ENCODE measurements at places on chromosomes 16 and 17. TPM values are rescaled to one million over a fixed set of nuclear protein-coding genes. Genes with fewer than 3 reads are reported as not detected.

GRCh38 chr17:15952048-15952532, 7.2 kb downstream of the ADORA2B start:
- no peak for DNase-seq

GRCh38 chr17:52681480-52681879, 523.0 kb upstream of the CA10 start:
- DNase-seq = no peak

DNA sequence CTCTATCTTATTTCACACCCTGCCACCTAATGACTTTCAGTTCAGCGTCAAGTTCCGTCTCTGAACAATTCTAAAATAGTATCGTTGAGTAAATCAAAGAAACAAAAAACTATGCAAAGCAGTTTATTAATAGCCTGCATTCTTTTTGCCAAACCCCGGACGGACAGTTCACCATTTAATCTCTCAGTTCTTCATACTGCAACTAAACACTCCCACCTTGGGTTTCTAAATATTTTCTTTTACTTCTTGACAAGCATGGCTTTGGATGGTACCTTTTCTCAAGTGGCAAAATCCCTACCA, 1.2 kb downstream of the MYH11 start:
- no peak for DNase-seq

DNA sequence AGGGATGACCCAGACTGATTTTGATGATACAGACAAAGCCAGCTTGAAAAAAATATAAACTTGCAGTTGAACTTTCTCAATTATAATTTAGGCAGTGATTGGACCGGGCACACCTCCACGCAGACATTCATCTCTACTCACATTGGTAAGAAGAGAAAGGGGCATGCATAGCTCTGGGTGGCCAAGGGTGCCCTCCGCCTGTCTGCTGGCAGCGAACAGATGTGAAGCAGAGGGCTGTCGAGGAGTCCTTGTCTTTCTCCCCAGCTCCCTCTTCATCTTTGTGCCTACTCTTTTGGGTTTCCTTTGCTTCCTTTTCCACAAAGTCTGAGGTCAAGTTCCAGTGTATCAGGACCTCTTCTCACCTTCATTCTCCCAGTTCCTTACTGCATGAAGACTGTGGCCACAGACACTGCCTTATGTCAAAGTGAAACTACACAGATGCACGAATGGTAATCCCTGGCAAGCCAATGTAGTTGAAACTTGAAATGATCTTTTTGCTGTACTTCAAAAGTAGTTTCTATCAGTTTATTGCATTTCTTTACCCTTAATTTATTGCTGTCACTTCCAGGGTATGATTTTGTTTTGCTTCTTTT, 343.7 kb upstream of the SOX9 start:
- DNase-seq = no peak

DNA sequence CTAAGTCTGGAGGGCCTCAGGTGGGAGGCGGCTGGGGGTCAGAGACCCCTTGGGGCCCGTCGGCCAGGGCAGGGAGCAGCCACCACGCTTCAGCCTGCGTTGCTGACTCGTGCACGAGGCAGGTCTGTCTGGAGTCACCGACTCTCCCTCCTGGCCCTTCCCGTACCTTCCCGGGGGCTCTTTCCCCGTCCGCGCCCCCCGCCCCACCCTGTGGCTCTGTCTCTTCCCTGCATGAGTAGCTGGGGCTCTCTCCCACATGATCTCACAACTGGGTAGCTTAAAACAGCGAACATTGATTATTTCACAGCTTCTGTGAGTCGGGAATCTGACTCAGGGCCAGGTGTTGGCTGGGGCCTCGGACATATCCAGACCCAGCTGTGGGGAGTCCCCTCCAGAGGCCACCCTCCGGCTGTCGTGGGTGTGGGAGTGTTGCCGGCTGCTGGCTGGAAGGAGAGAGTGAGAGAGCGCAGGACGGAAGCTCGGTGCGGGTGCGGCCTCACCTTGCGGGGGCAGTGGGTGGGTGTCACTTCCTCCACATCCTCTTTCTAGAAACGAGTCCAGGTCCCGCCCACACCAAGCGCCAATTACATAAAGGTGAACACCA, 17.3 kb downstream of the BAHCC1 start:
- no peak for DNase-seq

DNA sequence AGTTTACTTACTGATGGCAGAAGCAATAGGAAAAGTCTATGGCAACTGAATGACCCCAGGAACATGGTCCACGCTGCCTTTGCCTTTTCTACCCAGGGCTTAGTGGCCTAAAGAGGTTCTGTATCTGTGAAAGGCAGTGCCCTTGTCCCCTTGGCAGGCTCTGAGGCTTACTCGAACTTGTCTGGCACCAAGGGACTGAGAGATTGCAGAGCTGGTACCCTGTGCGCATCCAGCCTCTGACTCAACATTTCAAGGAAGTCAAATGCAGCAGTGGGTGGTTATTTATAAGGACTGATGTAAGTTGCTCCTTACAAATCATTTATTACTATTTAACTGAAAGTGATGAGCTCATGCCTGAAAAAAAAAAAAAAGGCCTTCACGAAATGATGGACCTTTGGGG, 299.9 kb upstream of the MYOCD start:
- peak; percentile 75 for DNase-seq

DNA sequence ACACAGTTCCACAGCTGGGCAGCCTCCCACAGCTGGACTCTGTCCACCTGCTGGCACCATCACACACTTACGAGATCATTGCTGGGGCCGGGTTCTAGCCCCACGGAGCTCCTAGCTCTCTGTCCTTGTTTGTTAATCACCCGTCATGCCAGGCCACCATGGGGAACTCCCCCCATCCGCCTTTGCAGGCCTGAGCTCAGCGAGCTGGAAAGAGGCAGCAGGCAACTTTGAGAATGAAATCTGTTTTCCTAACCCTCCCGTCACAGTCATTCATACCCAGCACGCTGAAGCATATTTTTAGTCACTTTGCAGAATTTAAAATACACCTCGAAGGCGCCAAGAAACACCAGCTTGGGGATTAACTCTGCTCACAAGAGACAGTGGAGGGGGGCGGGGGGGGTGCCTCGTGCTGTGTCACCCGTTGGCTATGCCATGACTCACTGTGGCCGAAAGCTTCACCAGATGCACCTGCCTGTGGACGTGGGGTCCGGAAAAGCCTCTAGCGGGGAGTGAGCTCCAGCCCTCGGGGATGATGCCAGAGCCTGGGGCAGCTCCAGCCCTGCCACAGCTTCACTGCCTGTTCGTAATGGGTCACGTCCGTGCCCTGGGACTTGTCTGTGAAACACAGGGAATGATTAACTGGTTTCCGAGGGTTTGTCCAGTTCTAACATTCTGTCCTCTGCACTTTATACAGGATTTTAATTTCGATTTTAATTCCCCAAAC, 1.4 kb upstream of the SPNS2 start:
- DNase-seq = peak; percentile 81

GRCh38 chr17:66526827-66527226, 224.4 kb downstream of the PRKCA start:
- no peak for DNase-seq

GRCh38 chr16:75298267-75298666, 46.8 kb upstream of the BCAR1 start:
- no peak for DNase-seq

DNA sequence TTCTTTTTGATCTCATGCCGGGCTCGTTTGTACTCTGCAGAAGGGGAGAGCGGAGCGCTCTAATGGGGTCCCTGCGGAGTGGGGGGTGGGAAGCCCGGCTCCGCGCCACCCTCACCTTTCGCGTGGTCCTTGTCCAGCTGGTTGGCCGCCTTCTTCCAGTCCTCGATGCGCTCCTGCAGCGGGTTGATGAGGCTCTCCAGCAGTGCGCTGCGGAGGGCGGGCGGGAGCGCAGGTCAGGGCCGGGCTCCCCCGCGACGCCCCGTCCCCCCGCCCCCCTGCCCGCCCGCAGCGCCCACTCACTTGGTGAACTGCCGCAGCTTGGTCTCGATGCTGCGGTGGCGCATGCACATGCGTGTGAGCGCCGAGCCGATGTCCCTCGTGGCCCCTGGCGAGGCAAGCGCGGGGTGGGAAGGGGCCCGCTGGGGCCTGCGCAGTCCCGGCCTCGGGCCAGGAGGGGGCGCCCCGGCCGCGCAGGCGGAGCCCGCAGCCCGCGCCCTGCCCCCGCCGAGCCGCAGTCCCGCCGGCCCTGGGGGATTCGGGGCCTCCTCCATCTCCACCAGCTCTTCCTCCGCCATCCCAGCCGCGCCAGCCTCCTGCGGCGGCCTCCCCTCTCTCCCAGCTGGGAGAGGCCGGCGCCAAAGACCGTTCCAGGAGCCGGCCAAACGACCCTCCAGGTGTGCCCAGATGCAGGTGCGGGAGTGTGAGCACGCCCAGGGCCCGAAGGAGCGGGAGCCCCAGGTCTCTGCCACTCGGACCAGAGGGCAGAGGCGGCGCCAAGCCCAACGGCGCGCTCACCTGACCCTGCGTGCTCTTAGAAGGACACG, 6.0 kb downstream of the MTSS2 start:
- peak; percentile 52 for DNase-seq

DNA sequence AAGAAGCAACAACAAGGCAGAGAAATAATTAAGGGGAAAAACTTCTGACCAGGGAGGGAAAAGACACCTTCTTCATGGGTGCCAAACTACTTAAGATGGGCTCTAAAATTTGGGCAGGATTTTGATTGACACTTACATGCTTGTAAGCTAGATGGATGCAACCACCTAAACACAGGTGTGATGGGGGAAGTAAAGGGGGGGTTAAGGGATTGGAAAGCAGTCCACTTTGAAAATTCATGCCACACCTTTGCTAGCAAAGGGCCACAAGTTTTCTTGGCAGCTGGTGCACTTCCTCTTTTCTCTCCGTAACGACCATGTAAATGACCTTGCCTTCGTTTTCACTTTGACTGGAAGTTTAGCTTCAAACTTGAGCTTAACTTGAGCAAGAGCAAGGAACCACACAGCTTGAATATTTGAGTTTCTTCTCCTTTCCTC, 14.3 kb upstream of the PRKAR1A start:
- no peak for DNase-seq

- DNase-seq = no peak
Measured at GRCh38 chr17:15914400-15915170, 30.3 kb upstream of the ADORA2B start.

DNA sequence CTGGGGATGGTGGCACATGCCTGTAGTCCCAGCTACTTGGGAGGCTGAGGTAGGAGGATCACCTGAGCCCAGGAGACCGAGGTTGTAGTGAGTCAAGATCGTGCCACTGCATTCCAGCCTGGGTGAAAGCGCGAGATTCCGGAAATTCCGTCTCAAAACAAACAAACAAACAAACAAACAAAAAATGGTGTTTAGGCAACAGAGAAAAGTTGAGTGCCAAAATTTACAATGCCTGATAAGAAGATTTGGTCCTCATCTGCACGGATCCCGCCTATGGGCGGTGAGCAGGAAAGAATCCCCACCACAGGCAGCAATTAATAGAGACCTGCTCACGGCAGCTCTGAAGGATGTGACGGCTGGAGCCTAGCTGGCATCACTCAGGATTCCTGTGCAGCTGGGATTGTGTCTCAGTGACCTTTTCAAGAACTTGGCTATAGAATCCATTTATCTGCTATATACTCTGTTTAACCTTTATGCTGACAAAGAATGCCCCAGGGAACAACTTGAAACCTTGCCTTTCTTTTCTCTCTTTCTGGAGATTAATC, 14.0 kb upstream of the TEX2 start:
- no peak for DNase-seq

GRCh38 chr17:71486261-71486660, 634.6 kb upstream of the SOX9 start:
- no peak for DNase-seq

- no peak for DNase-seq
Measured at GRCh38 chr16:69581297-69581696, 15.5 kb downstream of the NFAT5 start.

DNA sequence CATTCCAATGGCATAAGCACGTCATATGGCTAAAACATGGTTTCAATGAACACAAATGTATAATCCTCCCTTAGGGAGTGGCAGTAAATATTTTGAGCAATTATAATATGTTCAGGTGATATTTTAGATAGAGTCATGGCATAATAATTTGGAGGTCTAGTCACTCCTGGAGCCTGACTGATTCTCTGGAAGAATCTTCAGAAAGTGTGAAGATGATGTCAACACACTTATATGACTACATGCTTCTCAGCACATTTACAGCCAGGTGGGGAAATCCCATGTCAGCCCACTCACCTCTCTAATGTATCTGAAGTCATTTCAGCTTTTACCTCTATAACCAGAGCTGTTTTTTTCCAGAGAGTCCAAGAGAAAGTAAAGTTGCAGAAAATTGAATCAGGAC, 474.8 kb downstream of the SHISA9 start:
- DNase-seq = no peak

GRCh38 chr17:1464186-1464585, 8.2 kb upstream of the CRK start:
- DNase-seq = no peak

GRCh38 chr16:85162478-85163277, 50.4 kb upstream of the CIBAR2 start:
- DNase-seq = peak; percentile 88

- no peak for DNase-seq
Measured at GRCh38 chr16:50933262-50933661, 191.4 kb downstream of the CYLD start.

DNA sequence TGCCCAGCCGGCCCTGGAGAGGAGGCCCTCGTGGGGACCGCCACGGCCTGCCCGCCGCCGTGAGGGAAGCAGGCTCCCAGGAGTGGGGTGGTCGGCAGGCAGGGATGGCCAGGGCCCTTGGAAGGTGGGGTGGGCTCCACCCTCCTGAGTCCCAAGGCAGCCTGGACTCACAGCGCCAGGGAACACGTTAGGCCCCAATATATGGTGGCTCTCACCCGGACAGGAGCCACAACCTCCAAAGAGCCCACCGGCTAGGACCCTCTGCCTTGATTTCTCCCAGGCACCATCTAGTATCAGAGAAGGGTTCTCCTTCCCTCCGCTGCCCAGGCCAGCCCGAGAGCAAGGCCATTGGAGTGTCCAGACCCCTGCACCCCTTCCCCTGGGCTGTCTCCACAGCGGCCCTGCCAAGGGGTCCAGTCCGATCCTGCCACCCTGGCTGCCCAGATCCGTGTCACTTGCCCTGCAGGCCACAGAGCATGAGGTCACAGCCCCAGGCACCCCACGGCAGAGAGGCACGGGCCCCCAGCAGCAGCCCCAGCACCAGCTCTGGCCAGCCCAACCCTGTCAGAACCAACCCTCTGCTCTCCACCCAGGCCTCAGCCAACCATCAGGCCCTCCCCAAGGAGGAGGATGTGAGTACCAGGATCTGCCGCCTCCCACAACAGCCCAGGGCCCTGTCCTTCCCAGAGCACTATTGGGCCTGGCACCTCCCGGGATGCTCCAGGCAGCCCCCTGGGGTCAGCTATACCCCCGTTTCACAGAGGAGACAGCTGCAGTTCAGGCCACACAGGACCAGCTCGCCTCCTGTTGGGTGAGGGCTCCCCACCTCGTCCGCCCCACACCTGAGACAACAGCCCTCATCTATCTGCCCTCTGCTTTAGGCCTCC, 1.1 kb upstream of the AXIN1 start:
- no peak for DNase-seq

Gene DLX4
- polyA plus RNA-seq = not detected

Gene KRTAP3-2
- polyA plus RNA-seq = not detected

Gene OMG
- not detected for polyA plus RNA-seq

Gene KCNJ18
- not detected for polyA plus RNA-seq

Gene KRT12
- polyA plus RNA-seq = not detected

Gene MT1H
- 3.0 TPM for polyA plus RNA-seq

Gene CNTNAP4
- not detected for polyA plus RNA-seq

Gene SMPD3
- polyA plus RNA-seq = not detected

Gene KRT40
- not detected for polyA plus RNA-seq

Gene ITGB3
- polyA plus RNA-seq = 14.4 TPM

Gene SLC16A5
- polyA plus RNA-seq = 7.9 TPM

Gene OTOP3
- polyA plus RNA-seq = 1.8 TPM

Gene SOST
- polyA plus RNA-seq = 4.8 TPM

Gene CHRNE
- polyA plus RNA-seq = not detected

Gene ZFHX3
- polyA plus RNA-seq = 8.0 TPM

Gene KRTAP2-2
- polyA plus RNA-seq = not detected

Gene BCO1
- 3.5 TPM for polyA plus RNA-seq

Gene CCL5
- 1.5 TPM for polyA plus RNA-seq

Gene CHST6
- 0.88 TPM for polyA plus RNA-seq

Measured in aorta (tissue), 5 donors.